Heart left ventricle (tissue), 16 donors: ENCODE measurements at places on chromosomes 5 and 9.

DNA sequence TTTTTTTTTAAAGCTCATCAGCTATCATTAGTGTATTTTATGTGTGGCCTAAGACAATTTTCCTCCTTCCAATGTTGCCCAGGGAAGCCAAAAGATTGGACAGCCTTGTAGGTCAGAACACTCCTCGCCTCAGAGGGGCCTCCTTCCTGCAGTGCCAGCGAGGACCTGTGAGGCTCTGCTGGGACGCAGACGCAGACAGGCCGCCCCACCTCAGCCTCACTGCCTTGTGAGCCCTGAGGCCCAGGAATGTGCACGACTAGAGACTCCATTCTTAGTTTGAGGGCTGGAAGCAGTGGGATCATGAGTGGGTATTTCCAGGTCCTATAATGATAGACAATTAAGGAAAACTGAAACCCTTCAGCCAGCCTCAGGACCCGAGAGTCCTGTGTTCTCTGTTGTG, 85.4 kb downstream of the PJA2 start:
- no peak for DNase-seq

DNA sequence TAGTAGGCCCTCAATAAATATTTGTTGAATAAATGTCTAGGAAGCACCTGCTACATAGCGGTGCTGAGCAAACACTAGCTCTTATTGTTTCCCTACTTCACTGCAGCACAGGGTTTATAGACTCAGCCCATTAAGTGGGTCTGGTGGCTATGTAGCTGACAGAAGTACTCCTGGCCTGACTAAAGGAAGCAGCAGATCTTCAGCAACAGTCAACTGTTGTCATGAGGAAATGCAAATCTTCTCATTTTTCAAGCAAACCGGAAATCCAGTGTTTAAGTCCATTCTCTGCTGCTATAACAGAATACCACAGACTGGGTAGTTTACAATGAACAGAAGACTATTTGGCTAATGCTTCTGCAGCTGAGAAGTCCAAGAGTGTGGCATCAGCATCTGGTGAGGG, 2.8 kb upstream of the TEX10 start:
- no peak for DNase-seq

DNA sequence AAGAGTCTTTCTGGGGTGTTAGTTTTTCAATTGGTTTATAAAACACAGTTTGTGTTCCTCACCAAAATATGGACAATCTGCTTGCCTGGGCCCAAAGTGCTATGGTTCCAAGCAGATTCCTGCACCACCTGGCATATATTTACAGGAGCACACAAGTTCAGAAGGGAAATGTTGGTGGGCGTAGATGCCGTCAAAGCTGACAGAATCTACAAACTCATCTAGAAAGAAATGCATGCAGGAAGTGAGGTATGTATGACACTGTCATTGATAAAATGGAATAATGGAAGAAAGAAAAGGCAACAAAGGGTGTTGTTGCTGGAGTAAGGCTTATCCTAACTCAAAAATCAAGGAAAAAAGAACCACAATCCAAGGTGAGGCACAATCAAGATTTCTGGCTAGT, 225.8 kb downstream of the MLLT3 start:
- DNase-seq, result no peak

GRCh38 chr5:4662756-4663155, 477.4 kb upstream of the ADAMTS16 start:
- DNase-seq, result no peak

DNA sequence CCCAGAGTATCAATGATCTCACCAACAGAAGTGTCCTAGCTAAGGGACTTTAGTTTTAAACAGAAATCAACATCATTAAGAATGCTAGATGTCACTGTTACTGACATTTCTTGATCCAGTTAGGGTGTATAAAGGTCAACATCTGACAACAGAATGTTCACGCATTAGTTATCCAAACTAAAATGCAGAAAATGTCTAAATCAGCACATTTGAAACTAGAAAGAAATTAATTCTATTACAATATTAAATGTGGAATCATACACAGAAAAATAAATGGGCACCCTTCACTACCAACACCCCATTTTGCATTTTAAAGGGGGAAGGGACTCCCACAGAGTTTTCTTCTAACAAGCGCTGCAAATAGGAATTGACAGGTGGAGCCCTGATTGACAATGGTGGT, 24.5 kb downstream of the ELAVL2 start:
- no peak for DNase-seq

- DNase-seq, result no peak
Observed at GRCh38 chr5:42905827-42906226, 94.1 kb upstream of the SELENOP start.

DNA sequence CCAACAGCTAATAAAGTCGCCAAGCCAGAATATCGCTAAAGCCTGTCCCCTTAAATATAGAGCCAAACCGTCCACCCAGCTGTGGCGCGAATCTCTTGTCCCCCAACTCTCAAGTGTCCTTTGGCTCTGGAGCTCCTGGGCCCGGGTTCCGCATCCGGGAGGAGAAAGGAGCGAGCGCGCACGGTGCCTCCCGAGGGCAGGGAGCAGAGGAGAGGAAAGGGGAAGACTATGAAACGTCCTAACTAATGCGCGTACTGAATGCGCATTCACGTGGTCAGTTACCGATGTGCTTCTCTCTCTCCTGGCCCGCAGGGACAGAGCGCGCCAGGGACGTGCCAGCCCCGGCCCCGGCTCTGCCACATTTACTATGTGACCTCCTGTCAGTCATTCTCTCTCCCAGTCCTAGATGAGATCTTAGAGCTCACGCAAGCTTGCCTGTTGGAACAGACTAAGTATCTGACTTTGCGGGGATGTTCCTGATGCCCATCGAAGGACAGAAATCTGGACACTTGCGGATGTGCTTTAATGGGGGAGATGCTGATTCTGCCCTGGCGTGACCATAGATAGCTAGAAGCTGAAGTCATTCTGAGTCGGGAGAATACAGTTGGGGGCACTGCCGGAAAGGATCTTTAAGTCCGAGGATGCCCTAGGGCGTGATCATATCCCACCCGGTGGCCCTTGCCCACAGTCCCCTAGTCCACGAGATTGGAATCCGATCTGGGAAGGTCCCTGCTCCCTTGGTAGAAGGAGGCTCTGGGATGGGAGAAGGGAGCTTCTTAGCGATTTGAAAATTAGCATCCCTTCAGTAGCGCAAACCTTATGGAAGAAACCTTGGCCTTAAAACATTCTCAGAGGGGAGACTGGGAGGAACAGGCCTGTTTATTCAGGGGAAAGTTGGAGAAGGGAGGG, 5.7 kb upstream of the EBF1 start:
- no peak for DNase-seq

- DNase-seq, result no peak
Observed at GRCh38 chr9:96599298-96599697, 20.3 kb downstream of the CDC14B start.

GRCh38 chr9:134363450-134363849, 37.2 kb downstream of the RXRA start:
- DNase-seq, result no peak

- peak; percentile 47 for DNase-seq
Observed at GRCh38 chr9:35488021-35488420, 1.9 kb upstream of the RUSC2 start.

- peak; percentile 76 for DNase-seq
Observed at GRCh38 chr9:133103183-133103986, 17.7 kb downstream of the RALGDS start.
